ENCODE measurements at places on chromosomes 16 and 17.

DNA sequence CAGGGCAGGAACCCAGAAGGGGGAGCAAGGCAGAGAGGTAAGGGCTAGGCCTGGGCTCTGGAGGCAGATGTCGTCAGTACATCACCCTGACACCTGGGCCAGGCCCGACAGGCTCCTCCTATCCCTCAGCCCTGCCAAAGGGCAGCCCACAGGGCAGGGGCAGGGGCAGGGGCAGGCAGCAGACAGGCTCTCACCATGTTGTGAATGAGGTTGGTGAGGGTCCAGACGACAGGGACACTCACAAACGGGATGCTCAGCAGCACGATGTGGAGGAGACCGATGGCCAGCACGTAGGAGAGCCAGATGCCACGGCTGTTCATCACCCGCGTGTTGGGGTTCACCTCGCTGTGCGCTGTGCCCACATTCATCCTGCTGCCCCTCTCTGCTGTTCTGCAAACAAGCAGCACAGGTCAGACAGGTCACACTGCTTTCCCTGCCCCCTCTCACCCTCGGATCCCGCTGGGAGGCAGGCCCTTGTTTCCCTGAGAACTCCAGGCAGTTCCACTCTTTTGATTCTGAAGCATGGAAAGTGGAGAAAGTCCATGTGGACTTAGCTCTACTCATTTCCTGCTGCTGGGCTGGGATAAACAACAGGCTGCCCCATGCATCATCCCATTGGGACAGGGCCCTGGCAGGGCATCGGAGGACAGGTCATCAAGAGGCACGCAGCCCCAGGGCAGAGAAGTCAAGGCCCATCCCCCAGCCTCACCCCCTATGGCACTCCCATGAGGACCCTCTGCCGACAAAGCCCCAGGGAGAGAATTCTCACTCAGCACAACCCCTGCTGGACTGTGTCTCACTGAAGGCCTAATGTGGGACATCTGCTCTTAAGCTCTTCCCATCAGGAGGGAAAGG, 3.3 kb downstream of the ORMDL3 start:
- no peak for DNase-seq

DNA sequence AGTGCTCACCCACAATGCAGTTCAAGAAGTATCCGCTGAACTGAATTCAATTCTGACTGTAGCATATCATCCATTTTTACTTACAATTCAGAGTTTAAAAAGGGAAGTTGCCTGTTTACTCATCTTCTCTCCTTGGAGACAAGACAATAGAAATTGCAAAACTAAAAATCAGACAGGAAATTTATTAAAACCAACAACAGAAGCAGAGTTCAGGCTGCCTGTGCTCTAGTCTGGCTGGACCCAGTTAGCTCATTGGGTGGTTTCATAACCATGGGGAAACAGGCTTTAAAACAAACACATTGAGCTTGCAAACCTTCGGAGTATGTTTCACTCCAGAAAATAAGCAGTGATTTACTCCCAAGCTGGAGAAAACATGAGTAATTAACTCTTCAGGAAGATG, 321.4 kb downstream of the GRIN2A start:
- no peak for DNase-seq

GRCh38 chr17:65054602-65055001, 1.9 kb downstream of the GNA13 start:
- DNase-seq: no peak

GRCh38 chr17:70076189-70076588, 1.2 kb downstream of the KCNJ16 start:
- no peak for DNase-seq

GRCh38 chr16:82880346-82880745, 253.6 kb downstream of the CDH13 start:
- DNase-seq: no peak

- DNase-seq: peak; percentile 84
Measured at GRCh38 chr17:63774141-63774968, at the start of gene DDX42. DDX42 (plus strand) TSS chr17:63774170; CDS start chr17:63787050, 12,880 bp downstream.

- no peak for DNase-seq
Measured at GRCh38 chr17:9336817-9337216, 238.8 kb downstream of the STX8 start.

DNA sequence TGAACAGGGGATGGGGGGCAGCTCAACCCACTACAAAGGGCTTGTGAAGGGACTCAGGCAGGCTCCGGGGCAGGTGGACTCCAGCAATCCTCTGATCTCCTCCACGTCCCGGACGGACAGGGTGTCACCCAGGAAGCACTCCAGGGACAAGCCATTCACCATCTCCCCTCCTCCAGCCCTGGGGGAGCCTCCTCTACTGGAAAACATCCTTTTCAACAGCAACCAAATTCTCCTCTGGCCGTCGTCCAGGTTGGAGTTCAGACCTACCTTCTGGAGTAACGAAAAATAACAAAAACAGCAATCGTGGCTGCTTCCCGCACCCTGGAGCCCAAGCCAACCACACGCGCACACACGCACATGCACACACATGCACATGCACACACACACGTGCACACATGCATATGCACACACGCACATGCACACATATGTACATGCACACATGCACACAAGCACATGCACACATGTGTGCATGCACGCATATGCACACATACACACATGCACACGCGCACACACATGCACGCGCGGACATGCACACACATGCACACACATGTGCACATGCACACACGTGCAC, 8.9 kb upstream of the RBFOX3 start:
- DNase-seq: no peak

- no peak for DNase-seq
Measured at GRCh38 chr16:9357829-9358228, 266.4 kb downstream of the HAPSTR1 start.

DNA sequence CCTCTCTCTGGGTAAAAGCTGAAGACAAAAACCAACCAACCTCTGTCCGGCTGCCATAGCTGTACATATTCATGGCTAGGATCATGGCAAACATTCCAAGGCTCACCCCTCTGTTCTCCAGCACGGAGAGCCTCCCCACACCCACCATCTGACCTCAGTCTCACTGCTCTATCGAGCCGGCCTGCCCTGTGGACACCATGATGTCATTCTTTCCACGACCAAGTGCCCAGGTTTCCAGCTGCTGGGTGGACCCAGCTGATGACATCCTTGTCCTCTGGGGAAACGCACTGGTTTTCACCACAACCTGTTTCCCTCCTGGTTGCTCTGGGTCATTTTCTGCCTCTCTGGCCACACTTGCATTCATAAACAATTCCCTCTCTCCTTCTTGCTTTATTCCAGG, 67.7 kb downstream of the NDEL1 start:
- DNase-seq: no peak

DNA sequence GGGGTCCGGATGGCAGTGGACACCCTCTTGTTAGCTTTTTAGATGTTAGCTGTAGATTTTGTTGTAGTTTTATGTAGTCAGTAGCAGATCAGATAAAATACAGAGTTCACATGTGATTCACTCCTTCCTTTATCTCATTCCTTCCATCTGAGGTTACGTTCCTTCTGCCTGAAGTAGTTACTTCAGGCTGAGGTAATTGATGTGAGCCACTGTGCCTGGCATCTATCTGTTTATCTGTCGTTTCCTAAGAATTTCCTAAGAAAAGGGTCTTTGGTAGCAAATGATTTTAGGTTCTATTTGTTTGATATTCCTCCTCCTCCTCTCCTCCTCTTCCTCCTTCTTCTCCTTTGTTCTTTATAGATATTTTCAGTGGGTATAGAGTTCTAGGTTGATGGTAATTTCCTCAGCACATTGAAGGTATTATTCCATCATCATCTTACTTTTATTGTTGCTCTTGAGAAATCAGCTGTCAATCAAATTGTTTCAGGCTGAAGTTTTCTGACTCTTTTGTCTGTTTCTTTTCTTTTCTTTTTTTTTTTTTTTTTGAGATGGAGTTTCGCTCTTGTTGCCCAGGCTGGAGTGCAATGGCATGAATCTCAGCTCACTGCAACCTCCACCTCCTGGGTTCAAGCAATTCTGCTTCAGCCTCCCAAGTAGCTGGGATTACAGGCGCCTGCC, 29.6 kb upstream of the FBXO47 start:
- no peak for DNase-seq

- DNase-seq: no peak
Measured at GRCh38 chr17:19239544-19239943, 2.4 kb downstream of the EPN2 start.

DNA sequence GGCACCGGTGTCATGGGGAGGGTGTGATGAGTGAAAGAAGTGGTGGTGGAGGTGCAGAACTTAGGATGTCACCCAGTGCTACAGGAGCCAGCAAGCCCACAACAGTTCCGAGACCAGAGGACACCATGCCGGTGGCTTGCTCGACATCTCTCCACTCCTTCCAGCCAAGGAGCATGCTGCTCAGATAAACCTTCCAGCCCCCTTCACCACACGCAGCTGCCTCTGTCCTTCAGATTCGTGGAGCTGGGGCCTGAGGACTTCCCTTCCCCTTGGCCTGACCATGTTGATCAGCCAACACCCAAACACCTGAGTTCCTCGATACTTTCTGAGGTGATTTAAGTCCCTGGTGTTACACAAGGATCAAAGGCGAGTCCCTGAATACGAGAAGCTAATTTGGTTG, 188.8 kb upstream of the FOXF1 start:
- DNase-seq: no peak

GRCh38 chr16:61946019-61946418, 90.2 kb downstream of the CDH8 start:
- DNase-seq: no peak

Data from stimulated activated CD4-positive, alpha-beta T cell treated with anti-CD3 and anti-CD28 coated beads, TNF-alpha, amount 100 ng/mL, for 1 hour (primary cell).